Suppressor macrophage treated with lipopolysaccharide for 4 hours (primary cell): ENCODE measurements at places on chromosomes 5 and 9.

DNA sequence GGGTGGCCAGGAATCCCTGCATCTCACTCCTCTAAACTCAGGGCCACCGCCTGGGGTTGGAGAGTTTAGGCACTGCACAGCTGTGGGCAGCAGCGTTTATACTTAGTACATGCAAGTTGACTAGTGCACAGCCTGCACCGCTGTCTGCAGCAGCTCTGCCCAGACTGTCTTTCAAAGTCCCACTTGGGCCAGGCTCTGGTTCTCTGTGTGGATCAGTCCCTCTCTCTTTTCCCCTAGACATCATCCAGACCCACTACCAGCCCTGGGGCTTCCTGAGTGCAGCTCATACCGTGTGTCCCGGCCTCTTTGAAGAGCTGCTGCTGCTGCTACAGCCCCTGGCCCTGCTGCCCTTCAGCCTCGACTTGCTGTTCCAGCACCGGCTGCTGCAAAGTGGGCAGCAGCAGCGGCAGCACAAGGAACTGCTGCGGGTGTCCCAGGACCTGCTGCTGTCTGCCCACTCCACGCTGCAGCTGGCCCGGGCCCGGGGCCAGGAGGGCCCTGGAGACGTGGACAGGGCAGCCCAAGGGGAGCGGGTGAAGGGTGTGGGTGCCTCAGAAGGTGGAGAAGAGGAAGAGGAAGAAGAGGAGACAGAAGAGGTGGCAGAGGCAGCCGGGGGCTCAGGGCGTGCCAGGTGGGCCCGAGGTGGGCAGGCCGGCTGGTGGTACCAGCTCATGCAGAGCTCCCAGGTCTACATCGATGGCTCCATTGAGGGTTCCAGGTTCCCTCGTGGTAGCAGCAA, 45.1 kb upstream of the TESK1 start:
- no peak for DNase-seq

GRCh38 chr5:121596882-121597281, 254.8 kb upstream of the FTMT start:
- DNase-seq, result no peak

DNA sequence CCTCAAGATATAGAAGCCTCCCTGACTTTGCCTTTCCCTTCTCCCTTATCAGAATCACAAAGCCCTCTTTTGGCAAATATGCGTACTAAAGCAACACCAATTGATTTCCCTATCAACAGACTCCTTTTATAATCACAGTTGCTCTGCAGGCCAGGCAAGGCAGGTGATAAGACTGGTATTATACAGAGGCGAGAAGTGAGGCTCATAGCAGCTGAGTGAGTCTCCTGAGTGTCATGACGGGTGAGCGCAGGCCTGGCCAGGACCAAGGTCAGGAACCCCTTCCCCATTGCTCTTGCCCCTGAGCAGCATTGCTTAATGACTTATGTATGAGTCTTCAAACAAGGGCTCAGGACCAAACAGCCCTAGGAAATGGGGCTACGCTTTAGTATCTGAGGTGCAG, 70.8 kb downstream of the FBXO38 start:
- no peak for DNase-seq

DNA sequence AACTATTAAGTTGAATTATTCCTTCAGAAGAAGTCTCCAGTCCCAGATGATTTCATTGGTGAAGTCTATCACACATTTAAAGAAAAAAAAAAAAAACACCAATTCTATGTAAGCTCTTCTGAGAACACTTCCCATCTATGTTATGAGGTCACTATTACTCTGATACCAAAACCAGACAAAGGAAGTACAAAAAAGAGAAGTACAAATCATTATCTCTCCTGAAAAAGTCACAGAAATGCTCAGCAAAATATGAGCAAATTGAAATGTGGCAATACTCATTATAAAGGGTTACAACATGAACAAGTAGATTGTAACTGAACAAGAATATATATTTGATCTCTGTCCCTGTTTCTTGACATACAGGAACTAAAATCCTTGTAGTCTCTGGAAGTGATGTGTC, 280.4 kb downstream of the TLE1 start:
- DNase-seq, result peak; percentile 65

- no peak for DNase-seq
Observed at GRCh38 chr5:86666981-86667380, 49.2 kb downstream of the COX7C start.

- no peak for DNase-seq
Observed at GRCh38 chr9:91334053-91334452, 27.7 kb downstream of the AUH start.

DNA sequence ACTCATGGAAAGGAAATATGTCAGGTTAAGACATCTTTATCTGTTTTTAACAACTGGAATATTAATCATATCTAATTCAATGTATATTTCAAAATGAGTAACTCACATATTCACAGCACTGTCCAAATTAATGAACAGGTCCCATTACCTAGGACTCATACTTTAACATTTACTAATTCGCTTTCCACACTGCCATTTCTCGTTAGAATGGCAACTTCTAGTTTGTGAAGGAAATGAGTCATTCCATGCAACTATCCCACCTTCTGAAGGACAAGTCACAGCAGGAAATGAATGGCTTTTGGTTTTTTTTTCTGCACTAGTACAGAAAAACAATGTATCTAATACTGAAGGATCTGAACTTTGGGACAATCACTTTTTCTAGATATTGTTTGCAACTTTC, 24.6 kb upstream of the IFNK start:
- DNase-seq, result peak; percentile 81

DNA sequence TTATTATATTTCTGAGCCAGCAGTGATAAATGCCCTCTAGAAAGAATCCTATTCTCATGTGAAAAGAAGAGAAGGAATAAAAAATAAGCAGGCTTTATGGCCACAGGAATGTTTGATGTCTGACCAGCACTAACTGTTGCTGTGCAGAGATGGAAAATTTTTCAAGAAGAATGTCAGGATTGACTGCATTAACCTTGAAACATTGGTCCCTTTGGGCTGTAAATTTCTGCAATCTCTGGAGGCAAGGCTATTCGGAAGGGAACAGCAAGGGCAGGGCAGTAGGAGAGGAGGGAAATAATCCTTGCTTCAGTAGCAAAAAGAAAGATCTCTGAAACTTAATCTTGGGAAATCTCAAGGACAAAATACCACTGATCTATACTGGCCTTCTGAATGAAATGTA, 415.2 kb downstream of the DNAH5 start:
- DNase-seq, result no peak

DNA sequence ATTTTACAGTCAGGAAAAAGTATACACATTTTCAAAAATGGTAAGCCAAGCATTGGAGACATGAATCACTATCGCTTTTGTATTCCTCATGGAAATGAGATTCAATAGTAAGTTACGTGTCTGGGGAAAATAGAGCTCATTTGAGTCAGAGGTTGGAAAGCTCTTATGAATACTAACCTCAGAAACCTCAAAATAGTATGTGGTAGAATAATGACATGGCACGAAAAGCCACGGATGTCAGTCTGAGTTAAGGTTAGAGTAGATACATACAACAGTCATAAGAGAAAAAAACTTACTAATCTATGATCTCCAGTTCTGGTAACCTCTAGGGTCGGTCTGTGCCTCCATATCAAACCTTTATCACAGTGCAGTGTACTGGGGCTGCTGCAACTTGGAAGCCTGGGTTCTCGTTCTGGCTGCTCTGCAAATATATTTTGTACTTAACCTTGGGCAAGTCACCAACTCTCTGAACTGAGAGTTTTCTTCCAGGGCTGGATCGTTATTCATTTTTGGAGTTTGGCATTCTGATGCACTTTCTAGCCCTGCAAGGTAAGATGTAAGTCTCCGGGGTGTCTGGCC, 31.8 kb downstream of the MAP1B start:
- DNase-seq, result no peak

DNA sequence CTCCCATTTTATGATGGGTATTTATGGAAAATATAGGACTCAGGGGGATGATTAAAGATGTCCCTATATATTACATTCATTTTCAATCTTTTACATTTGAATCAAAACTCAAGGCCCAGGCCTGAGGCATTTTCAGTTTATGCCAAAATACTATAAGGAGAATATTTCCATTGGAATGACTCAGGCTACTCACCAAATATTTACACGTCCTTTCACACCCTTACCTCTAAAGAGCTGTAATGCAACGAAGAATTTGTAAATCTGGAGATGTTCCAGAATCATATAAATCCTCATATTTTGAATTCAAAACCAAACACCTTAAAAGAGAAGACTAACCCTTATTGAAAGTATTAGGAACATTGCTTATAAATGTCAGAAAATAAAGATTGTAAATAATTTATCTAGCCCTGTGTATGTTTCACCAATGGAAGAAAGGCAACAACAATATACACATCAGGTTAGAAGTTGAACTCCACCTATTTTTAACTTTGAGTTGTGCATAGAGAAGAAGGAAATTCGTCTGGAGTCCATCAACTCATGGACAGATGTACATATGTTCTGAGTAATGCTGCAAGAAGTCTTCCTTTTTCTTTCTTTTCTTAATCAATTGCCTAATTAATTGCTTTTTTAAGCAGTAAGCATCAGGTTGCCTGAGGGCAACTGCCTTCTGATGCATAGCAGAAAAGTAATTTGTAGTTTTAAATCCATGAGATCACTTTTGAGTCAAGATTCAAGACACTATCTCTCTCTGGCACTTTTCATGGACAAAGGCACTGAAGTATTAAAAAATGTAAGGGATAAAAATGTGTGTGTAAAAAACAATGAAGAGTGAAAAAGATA, 579.3 kb upstream of the RGMB start:
- DNase-seq, result no peak

DNA sequence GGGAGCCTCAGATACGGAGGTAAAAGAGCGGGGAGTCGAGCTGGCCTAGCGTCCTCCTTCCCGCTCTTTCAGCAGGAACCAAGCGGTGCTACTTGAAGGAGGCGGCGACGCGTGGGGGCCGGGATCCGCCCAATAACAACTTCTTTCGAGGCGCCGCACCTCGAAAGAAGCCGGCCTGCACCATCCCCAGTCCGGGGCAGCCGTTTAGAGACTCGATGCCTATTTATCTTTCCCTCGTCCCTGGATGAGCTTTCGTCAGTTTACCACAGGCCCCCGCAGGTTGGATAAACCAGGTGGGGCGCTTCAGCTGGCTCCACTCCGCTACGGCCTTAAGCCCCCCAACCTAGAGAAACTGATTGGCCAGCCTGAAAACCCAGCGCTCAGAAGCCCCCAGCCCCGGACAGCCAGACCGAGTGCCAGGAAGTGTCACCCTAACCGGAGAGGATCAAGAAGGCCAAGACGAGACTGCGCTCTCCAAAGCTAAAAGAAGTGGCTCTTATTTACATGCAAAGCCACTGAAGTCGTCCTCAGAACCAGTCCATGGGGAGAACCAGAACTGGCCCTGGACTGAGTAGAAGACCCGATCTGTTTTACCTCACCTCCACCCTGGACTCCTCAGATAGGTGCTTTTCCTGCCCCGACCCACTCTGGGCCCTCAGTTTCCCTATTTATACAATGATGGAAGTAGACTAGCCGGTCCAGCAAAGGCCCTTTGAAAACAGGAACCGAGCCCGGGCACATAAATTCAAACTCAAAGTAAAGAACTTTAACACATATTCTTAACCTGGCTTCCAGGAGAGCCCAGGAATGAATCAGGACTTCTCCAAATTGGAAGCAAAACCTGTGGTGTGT, 1.4 kb downstream of the HAND1 start:
- DNase-seq, result no peak

DNA sequence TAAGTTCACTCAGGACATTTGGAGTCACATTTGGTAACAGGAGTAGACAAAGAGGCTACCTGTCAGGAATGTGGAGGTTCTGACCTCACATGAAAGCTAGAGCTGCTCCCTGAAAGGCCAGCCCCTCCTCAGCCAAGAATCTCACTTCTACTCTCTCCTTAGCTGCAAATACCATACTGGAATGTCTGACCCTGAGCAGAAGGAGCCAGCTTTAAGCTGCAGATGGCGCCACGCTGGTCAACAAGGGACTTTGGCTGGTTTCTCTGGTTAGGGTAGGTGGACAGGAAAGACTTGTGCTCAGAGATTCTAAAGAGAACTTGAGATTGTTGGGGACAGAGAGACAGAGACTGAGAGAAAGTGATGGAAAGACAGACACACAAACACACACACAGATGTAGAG, 21.9 kb downstream of the ASTN2 start:
- no peak for DNase-seq

DNA sequence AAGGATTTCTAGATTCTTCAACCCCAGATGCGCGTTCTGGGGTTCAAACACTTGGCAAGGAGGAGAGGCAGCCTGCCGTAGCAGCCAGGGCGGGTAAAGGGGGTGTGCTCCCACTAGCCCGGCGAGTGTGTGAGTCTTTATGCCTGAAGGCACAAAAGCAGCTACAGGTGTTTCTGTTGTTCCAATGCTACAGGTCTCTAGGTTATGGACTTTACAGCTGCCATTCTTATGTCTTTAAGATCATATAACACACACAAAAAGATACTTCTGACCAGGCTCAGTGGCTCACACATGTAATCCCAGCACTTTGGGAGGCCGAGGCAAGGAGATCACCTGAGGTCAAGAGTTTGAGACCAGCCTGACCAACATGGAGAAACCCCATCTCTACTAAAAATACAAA, 133.6 kb upstream of the RETREG1 start:
- DNase-seq, result no peak

- no peak for DNase-seq
Observed at GRCh38 chr5:76529464-76530344, 93.5 kb downstream of the F2RL2 start.

DNA sequence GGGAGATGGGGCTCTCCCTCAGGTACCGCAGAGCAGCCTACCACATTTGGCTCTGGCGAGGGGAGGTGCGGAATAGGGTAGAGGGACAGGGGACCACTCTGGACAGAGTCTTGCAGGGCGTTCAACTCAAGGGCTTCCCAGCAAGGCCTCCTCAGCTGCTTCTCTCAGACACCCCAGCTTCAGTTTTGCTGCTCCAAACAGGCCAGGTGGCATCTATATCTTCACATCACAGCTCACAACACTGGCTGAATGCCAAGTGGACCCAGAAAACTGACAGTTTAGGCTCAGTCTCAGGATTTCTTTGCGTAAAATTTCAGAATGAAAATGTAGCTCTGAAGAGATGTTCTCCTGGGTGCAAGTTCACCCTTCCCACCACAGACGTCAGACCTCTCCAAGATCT, 592.6 kb upstream of the ADAMTS16 start:
- DNase-seq, result no peak

DNA sequence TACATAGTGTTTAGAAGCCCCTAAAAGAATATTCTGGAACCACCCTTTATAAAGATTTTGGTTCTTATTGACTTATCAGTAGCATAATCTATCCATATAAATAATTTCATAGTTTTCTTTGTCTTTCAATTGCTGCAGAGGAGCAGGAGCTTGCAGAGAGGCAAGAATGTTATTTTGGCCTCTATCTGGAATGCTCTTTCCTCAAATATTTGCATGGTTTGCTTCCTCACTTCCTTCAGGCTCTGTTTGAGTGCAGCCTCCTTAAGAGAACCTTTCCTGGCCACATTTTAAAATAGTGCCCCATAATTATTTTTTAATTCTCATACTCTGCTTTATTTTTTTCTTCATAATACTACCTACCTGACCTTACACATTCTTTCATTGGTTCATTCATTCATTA, 1.5 kb downstream of the C5 start:
- DNase-seq, result no peak

GRCh38 chr5:135493406-135494180, 41.4 kb upstream of the TIFAB start:
- peak; percentile 90 for DNase-seq
